ENCODE measurements at places on chromosomes 7 and 10.

DNA sequence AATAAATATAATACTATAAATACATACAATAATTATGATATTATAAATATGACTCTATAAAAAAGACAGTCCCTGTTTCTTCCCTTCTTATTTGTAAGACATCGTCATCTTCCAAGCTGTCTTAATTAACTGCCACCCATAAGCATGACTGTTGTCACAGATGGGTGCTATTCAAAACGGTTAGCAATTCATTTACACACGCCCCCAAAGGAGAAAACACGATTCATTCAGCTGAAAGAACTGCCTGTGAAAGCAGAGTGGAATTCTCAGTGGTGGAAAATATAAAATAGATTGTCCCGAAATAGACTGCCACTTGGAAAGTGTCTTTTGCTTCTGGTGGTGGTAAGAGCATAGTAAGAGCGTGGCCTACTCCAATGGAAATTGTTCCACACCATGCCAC, 48.9 kb upstream of the ELMO1 start:
- DNase-seq: no peak

DNA sequence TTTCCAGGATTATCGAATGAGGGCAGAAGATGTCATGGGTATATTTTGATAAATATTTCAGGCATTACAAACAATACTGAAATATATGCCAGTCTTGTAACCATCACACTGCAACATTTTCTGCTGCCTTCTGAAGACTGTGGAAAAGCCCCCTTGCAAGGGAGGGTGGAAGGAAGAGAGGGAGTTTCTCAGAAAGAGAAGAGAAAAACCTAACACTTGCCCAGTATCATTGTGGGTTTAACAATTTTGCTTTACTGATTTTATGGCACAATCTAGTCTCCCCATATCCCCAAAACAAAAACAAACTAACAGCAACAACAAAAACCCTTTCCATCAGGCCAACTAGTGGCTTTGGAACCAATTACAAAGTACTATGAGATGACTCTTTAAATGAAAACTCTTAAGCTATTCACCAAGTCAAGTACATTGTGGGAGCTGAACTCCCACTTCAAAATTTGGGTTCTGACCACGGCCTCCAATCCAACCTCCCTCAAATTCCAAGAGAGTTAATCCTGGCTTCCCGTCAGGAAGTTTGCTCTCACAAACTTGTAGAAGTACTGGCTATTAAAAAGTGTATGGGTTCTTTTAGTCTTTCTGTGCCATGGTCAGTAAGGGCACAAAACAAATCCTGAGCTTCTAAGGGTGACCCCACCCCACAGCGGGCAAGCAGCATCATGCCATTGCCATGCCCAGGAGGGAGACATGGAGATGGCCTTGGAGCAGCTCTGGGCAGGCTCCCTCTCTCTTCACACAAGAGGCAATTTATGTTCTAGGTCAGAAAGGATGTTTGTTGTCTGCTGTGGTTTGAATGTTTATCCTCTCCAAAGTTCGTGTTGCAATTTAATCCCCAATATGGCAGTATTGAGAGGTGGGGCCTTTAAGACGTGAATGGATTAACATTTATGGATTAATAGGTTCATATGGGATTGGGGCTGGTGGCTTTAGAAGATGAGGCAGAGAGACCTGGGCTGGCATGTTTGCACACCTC, 96.3 kb downstream of the JAZF1 start:
- DNase-seq: no peak

DNA sequence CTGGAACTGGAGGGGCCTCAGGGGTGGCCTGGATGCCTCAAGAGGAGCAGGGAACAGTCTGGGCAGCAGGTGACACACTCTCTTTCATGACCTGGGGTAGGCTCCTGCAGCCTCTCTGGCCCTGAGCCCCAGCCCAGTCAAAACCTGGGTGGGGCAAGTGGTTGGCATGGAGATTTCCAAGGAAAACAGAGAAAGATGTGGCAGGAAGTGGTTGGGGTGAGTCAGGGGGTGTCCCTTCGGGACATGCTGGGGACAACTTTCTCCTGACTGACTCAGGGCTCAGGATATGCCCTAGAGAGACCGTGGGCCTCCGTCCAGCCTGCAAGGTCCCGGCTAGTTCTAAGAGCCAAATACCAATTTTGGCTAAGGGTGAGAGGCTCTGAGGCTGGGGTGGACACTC, 2.9 kb downstream of the AQP1 start:
- DNase-seq: no peak

DNA sequence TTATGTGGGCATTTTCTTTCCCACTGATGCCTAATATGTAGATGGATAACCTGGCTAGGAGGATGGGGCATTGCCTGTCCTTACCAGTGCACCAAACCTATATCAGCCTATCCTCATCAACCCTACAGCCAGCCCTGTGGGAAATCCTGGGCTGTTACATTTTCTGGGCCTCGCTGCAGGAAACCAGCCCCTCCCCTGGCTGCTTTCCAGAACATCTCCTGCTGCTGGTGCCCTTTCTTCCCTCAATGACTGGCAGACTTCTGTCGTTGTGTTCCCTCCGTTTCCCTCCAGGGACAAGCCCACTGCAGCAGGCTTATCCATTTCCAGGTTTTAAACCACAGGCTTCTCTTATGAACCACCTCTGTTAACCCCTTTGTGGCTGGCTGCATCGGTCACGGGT, 486.1 kb upstream of the COBL start:
- DNase-seq: no peak

DNA sequence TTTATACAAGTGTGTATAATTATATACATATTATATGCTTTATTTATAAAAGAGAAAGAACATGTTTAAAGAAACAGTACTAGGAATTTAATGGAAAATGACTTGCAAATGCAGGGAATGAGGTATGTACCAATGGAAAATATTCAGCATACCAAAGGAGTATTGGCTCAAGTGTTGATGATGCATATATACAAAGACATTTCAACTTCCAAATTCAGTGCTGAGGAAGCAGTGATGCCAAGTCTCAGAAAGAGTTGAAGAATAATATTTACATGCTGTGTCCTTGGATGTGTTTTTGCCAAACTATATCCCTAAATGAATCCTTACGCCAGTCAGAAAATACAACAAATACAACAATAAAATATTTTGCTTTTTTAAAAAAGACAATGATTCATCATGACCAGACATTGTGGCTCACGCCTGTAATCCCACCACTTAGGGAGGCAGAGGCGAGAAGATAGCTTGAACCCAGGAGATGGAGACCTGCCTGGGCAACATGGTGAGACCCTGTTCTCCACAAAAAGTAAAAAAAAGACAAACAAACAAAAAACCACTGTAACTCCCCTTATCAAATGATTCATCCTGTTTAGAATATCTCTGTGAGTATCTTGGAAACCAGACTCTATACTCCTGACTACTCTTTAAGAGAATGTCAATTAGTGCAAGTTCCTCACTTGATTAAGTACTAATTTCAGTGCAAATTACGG, 157.2 kb downstream of the CHRM2 start:
- DNase-seq: no peak

Data from activated T-helper 9 cell treated with anti-CD3 and anti-CD28 coated beads, Interleukin-2, amount 50 U/mL, for 16 hours (primary cell).